ENCODE measurements at places on chromosomes 2 and 18. TPM values are rescaled to one million over a fixed set of nuclear protein-coding genes. Genes with fewer than 3 reads are reported as not detected.

SLC16A14 gene
- 2.0 TPM for total RNA-seq

CYP27C1 gene
- total RNA-seq = 0.42 TPM

DNA sequence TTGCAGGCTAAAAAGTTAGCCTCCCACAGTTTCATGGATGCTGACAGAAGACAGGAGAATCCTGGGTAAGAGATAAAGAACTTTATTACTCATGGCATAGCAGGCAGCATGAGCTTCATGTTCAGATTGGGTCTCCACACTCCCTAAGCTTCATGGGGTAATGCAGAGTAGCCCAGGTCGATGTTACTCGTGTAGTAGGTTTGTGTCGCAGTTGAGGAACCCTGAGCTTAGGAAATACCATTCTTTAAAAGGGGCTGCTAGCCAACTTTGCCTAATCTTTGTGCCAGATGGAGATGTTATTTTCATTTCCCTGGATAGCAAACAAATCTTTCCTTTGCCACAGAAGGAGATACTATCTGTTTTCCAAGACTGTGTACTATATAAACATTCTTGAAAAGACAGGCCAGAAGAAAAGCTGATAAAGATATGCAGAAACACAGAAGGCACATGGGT is 117.6 kb downstream of the LTBP1 start:
- DNase-seq = no peak

OTOF gene
- 0.24 TPM for total RNA-seq

GRCh38 chr18:79933765-79934164 is 17.7 kb downstream of the SLC66A2 start:
- peak; percentile 51 for DNase-seq

GRCh38 chr2:147352264-147353071 is 492.4 kb upstream of the ACVR2A start:
- no peak for DNase-seq

DNA sequence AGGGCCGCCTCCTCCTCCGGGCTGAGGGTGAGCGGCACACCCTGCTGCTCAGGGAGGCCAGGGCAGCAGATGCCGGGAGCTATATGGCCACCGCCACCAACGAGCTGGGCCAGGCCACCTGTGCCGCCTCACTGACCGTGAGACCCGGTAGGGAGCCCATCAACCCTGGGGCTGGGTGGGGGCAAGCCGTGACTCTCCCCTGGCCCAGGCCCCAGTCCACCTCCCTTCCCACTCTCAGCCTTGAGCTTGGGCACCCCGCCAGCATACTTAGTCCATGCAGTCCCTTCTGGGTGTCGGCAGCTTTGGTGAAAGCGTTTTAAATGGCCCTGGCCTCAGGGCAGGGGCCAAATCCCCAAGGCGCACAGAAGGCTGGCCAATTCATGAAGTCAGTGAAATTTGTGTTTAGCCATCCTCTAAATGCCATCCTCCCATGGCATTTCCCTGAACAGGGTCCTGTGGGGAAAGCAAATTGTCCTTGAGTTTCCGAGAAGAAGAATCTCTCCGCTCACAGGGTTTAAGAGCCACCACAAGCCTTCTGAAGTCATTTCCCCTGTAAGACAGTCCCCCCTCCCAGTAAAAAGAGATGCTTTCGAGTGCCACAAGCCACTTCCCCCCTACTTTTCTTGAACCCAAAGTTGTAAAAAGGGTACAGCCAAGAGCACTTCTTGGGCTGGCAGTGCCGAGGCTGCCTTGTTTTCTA is 17.2 kb downstream of the SPEG start:
- DNase-seq = peak; percentile 97

DNA sequence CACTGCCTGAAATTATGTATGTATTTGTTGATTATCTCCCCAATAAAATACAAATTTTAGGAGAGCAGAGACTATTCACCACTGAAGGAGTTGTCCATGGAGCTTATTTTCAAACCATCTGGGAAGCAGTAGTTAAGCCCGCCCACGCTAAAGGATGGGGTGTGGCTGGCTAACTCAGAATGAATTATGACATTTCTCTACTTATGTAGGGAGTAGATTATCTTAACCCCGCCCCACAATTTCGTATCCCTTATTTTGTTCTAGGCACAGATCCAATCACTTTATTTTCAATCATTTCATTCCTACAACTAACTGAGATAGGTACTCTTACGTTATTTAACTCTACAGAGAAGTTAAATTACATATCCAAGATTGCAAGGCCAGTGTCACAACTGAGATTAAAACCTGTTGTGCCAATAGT is 1.4 kb upstream of the LAPTM4A start:
- DNase-seq = peak; percentile 73

SKA1 gene
- 0.52 TPM for total RNA-seq

INHA gene
- 0.51 TPM for total RNA-seq

ST3GAL5 gene
- total RNA-seq = 29.8 TPM

DNA sequence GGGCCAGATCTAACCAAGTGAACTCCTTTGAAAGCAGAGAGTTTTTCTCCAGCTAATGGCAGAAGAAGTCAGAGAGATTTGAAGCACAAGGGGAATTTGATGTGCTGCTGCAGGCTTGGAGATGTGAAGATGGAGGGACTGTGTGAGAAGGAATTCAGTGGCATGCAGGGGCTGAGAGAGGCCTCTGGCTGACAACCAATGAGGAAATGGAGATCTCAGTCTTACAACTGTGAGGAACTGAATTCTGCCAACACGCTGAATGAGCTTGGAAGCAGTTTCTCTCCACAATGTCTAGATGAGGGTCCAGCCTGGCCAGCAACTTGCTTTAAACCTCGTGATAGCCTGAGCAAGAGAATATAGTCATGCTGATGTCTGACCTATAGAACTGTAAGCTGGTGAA is 224.1 kb upstream of the DPP10 start:
- DNase-seq = no peak

- DNase-seq = no peak
Observed at GRCh38 chr18:57747809-57748680, 55.1 kb downstream of the ATP8B1 start.

GRCh38 chr2:188293601-188294351 is 2.1 kb downstream of the GULP1 start:
- peak; percentile 86 for DNase-seq

DNA sequence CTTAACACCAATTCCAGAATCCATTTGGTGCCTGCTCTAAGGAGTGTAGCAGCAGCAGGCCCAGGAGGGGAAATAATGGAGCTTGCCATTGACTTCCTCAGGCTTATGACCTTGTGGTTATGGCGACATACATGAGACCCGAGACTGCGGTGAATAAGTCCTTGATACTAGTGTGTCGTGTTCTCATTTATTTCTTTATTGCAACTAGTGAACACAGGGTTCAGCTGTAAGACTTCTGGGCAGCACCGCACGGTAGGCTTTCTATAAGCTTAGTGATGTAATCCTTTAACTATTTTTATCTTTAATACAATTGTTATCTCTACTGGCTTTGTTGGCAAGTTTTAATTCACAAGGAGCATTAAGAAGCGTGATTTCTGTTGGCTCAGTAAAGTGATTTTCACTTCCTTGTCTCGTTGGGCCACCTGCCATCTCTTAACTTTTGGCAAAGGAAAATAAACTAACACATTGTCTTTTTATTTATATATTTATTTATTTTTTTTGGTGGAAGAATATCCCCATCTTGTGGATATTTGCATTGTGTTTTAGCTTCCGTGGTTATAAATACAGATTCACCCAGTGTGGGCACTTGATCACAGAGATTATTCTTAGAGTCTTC is 139.8 kb downstream of the LTBP1 start:
- DNase-seq = no peak

CAPN13 gene
- total RNA-seq = not detected

- DNase-seq = no peak
Observed at GRCh38 chr2:64477979-64478378, 24.0 kb downstream of the LGALSL start.

- DNase-seq = no peak
Observed at GRCh38 chr2:57981083-57981768, 65.4 kb upstream of the VRK2 start.

LAMA3 gene
- total RNA-seq = 29.0 TPM

DNA sequence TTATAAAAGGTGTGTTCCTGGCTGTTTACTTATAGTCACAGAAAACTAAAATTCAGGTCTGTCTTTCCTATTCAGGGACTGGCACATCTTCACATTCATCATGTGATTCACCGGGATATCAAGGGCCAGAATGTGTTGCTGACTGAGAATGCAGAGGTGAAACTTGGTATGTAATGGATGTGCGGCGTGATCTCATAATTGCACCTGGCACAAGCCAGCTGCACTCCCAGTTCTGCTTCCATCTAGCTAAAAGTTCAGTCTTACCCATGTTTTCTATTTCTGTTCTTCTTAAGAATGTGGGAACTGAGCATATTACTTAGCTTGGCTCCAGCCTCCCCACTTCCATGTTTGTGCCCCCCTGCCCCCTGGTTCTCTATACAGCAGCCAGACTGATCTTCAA is 131.9 kb downstream of the MAP4K4 start:
- no peak for DNase-seq

DNA sequence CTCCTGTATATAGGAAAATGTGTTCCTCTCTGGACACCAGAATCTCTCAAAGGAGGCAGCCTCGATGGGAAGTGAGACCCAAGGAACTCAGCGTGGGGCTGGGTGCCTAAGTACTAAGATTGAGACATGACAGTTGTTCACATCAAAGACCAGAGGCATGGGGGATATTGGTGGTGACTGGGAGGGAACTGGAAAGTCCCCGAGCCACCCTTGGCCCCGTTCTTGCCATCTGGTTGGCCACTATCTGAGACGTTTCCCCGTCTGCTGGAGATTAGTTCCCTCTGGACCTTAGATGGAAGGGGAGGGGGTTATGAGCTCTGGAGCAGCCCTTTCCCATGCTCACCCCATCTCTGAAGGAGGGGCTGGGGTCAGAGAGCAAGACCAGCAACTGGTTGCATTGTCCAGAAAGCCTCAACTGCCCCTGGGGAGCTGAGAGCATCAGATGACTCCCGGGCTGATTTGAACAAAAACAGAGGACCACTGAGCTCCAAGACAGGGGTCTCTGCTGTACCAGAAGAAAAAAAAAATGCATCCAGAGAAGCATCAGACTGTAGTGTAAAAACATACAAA is 11.8 kb downstream of the FBLN7 start:
- DNase-seq = no peak
